ENCODE measurements at places on chromosomes 5 and 9.

DNA sequence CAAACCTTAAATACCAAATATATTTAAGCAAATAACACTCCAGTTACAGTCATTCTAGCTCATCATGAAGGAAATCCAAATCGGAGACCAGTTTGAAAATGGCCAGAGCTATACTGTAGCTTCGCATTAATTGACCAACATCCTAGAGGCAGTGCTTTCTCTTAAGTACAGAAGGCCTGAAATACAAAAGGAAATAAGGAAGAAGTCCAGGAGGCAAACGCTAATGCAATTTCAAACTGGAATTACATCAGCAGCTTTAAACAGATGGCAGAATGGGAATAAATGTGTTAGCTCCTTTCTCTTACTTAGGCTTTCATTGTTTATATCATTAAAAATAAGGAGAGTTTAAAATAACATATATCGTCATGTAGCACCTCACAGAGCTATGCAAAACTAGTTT is 197.0 kb downstream of the SEC61B start:
- DNase-seq: no peak

- DNase-seq: no peak
These were observed 1247.0 kb upstream of the ACO1 start for GRCh38 chr9:31137176-31138160.

- DNase-seq: no peak
These were observed 147.3 kb downstream of the ARSB start for GRCh38 chr5:78837836-78838235.

- no peak for DNase-seq
These were observed 7.8 kb downstream of the ANGPTL2 start for GRCh38 chr9:127114606-127115005.

- no peak for DNase-seq
These were observed 220.3 kb upstream of the IER5L start for GRCh38 chr9:129398101-129398960.

GRCh38 chr5:33161421-33161820 is 279.3 kb upstream of the TARS1 start:
- DNase-seq: no peak

DNA sequence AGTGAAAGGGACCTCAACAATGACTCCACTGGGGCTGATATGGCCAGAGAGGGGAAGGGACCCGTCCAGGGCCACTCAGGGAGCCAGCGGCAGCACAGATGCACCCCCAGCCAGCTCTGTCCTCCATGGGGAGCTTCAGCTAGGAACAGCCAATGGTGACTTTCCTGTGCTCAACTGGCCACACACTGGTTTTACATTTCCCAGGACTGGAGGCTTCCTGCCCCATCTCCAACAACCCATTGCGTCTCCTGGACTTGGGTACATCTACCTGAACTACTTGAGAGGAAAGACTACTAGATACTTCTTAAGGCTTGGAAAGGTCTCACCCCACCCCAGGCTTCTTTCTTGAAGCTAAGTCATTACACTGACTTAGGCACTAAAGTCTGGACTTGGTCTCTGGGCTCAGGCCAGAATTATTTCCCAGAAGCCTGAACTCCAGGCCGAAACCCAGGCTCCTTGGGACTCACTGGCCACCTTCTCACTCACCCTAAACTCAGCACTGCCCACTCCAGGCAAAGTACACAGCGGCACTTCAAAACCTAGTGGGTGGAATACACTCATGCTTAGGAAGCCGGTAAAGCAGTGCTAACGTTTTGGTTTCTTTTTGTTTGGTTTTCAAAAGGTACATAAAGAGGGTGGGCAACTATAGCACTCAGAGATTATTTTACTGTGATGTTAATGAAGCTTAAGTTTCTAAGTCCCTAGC is 1.5 kb downstream of the IGFBPL1 start:
- no peak for DNase-seq

GRCh38 chr5:55226934-55227663 is at the start of gene MCIDAS:
MCIDAS (minus strand) TSS chr5:55227315; CDS start chr5:55227138, 177 bp downstream.
- no peak for DNase-seq

GRCh38 chr9:129222819-129223218 is 44.8 kb upstream of the IER5L start:
- DNase-seq: no peak

DNA sequence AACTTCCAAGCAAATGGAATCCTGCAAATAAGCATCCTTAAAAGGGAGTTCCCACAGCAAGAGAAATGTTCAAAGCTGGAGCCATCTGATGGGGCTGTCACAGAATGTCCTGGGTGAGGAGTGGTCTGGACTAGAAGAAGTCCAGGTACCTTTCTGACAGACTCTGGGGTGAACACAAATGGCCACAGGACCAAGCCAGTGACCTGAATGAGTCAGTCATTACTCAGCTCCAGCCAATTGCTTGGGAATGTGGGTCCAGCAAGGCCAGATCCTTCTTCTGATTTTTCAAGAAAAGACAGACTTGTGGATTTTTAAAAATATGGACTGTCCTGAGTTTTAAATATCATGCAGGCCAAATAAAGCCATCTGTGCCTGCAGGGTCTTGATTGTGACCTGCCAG is 30.1 kb downstream of the GALNT10 start:
- DNase-seq: no peak

DNA sequence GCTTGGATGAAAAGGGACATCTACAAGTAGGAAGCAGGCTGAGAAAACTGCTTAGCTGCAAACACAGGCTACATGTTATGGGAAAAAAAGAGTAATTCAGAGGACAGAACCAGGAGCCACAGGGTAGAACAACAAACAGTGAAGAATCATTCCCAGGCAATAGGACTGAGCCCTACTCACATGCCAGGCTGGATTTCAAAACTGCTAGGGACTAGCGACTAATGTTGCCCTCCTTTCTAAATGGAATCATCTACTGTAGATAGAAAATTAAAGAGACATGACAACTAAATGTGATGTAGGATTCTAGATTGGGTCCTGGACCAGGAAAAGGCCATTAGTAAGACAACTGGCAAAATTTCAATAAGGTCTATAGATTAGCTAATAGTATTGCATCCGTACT is 15.3 kb downstream of the NRG2 start:
- no peak for DNase-seq

All from omental fat pad (tissue), 4 donors.